Epithelial cell of esophagus (primary cell): ENCODE measurements at places on chromosomes 1 and 21.

GRCh38 chr1:27394282-27394658 is 1.8 kb downstream of the GPR3 start:
- DNase-seq = no peak

DNA sequence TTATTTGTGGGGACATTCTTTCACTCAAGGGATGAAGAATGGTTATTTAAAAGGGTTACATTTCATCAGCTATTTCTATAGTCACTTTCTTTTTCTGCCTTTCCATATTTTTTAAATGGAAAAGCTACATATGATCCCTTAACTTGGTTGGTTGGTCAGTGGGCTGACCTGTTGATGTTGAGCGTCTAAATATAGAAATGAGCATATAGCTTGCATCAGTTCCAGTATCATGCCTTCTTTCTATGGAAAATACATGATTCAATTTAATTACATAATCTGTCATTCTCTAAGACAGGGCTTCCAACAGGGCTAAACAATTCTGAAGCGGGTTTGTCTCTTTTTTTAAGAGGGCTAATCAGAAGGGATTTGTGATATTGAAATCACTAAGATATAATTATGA is 40.6 kb downstream of the TYW3 start:
- DNase-seq = no peak

DNA sequence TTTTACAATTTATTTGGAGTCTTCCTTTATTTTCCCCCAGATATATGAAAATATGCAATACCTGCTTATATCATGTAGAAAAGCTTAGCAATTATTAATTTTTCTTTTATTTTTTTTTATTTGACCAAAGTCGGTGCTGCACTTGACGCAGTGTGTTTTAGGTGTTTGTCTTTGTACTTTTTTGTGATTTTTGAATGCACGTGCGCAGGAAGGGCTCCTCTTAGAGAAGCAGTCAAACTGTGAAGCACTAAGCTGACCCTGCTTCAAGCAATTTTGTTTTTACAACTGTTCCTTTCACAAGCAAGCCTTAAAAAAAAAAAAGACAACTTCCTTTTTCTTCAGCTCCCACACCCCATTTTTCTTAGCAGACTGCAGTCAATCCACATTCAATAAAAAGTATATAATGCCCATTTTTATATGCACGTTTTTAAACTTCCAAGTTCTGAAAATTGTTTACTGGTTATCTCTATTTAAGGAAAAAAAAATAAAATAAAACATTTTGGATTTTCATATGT is 267.4 kb downstream of the TM2D1 start:
- no peak for DNase-seq

- DNase-seq = no peak
These were observed 841.2 kb upstream of the ADGRL4 start for GRCh38 chr1:79847700-79848099.

DNA sequence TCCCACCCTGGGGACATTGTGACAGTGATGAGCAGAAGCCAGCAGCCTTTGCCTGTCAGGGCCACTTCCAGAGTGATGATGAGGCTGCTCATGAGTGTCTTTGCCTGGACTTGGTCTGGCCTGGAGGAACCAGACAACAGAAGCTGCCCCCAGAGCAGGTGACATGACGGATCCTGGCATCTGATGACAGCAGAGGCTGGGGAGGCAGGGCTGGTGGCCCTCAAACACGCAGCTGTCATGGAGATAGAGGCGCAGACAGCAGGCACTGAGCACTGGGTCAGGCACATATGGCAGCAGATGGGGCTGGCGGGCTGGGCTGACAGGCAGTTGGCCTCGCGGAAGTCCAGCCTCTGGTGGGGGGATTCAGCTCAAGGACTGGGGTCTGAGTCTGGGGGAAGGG is 66.4 kb upstream of the STUM start:
- DNase-seq = no peak

GRCh38 chr1:32066489-32066873 is 6.3 kb upstream of the TMEM39B start:
- DNase-seq = peak; percentile 96

DNA sequence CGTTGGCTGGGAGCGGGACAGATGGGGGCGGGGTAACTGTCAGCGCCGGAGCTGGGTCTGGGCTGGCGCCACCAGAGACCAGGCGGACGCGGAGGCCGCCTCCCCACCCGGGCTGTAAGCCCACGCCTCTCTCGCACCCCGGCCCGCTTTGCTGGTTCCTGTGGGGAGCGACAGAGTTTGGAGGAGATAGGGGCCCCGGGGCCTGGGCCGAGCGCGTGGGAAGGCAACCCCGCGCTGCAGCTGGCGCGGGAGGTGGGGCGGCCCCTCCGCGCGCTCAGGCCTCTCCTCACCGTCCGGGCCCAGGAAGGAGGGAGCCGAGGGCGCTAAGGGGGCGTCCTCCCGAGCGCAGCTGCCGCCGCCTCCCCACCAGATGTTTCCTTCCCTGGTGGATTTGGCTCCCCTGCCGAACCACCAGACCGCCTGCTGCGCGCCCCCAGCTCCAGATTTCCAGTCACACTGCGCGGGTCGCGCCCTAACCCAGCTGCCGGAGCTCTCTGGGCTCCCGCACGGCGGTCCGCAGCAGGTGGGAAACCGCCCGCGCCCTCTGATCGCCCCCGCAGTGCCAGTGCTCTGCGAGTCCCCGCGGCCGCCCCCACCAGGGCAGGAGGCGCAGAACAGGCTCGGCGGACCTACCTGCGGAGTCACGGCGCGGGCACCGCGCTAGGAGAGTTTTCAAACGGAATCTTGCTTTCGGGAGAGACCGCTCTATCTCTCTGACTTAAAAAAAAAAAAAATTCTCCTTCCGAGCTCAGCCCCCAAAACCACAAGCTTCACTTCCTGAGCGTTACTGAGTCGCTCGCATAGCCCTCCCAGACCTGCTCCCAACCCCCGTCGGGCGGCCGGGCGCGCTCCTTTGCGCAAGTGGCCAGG is 1.1 kb downstream of the GFI1 start:
- peak; percentile 60 for DNase-seq

DNA sequence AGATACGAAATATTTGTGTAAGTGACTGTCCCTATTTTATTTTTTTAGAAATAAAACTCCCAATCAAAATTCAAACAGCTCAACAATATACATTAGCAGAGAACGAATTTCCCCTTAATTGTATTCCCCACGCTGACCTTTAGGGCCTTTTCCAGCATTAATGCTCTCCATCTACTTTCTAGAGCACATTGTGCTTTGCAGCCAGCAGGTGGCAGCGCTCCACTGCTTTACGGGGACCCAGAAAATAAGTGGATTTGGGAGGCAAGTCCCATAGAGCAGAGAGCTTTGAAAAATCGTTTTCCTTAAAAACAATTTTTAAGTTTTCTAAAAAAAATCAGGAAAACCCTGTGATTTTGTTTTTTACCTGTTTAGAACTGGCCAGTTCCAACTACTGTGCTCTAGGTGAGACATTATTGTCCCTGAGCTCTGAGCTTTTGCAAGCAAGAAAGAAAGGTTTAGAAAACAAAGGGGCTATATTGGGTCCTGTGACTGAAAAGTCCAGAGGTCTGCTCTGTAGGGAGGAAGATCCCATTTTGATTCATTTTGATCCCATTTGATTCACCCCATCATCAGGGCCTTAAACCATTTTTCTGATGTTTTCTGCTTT is 144.4 kb upstream of the ZNF644 start:
- DNase-seq = peak; percentile 61

DNA sequence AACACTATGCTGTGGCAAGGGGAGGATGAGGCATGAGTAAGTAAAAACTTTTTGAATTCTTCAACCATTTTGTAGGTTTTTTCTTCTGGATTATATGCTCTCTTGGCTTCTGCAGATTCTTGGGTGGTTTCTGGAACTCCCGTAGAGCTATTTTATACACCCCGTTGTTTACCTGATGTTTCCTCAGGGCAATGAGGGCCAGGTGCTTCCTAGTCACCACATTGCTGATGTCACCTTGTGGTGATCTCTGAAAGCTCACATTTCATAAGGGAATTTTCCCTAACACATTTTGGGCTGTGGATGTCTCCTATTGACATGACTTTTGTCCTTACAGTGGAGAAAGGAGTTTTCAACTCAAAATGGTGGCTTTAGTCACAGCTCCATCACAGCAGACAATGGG is 356.6 kb downstream of the PLA2G4A start:
- DNase-seq = no peak

DNA sequence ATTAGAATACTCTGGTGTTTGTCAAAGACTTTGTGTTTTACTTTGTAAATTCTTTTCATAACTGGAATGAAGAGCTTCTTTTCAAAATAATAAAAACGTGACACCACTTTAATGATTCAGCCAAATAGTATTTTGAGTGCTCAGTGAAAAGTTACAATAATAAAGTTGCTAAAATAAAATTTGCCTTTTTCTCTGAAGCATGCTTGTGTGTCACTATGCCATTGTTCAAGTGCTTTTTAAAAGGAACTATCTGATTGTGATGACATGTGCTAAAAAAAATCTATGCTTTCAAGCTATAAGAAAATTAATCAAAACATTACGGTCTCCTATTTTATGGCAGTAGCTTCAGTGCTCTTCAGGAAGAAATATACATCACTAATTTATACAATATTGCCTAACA is 1290.5 kb upstream of the B3GALT2 start:
- DNase-seq = no peak
